Regular cardiac myocyte (primary cell): ENCODE measurements at places on chromosomes 6 and 20. TPM values are rescaled to one million over a fixed set of nuclear protein-coding genes. Genes with fewer than 3 reads are reported as not detected.

The IRAK1BP1 gene
- 1.9 and 2.5 TPM in 2 replicates for total RNA-seq

The RNF39 gene
- total RNA-seq, result 0.28 TPM in 1 of 2 replicates, not detected in the other

The CTCFL gene
- under 0.01 TPM in 1 of 2 replicates, not detected in the other for total RNA-seq

The FLRT3 gene
- total RNA-seq, result 0.58 and 1.1 TPM in 2 replicates

The MUC22 gene
- total RNA-seq, result not detected in 2 replicates

The GGTLC1 gene
- not detected in 2 replicates for total RNA-seq

The ZBTB46 gene
- 4.8 and 14.6 TPM in 2 replicates for total RNA-seq

The ITCH gene
- total RNA-seq, result 71.3 and 85.4 TPM in 2 replicates

The TSPO2 gene
- total RNA-seq, result not detected in 2 replicates

The TLDC2 gene
- not detected in 2 replicates for total RNA-seq

The TDRD6 gene
- under 0.01 TPM in 2 replicates for total RNA-seq

The SDC4 gene
- total RNA-seq, result 102 and 106 TPM in 2 replicates

The ESR1 gene
- total RNA-seq, result 0.77 and 1.1 TPM in 2 replicates

The LTA gene
- total RNA-seq, result not detected in 2 replicates

The CAGE1 gene
- total RNA-seq, result under 0.01 TPM in 2 replicates

The FAM184A gene
- 0.19 and 0.85 TPM in 2 replicates for total RNA-seq

The OPRM1 gene
- not detected in 2 replicates for total RNA-seq

The OPRL1 gene
- total RNA-seq, result 0.19 and 2.0 TPM in 2 replicates

The COL19A1 gene
- total RNA-seq, result under 0.01 and 1.4 TPM in 2 replicates

The BPIFA1 gene
- total RNA-seq, result not detected in 2 replicates

The PPIL4 gene
- 36.4 and 42.8 TPM in 2 replicates for total RNA-seq

The PRSS16 gene
- total RNA-seq, result 0.19 and 0.28 TPM in 2 replicates

The RIMS4 gene
- not detected in 2 replicates for total RNA-seq

The TP53TG5 gene
- under 0.01 TPM in 1 of 2 replicates, not detected in the other for total RNA-seq

The PPIL6 gene
- 1.9 and 6.5 TPM in 2 replicates for total RNA-seq

The BTN1A1 gene
- under 0.01 TPM in 1 of 2 replicates, not detected in the other for total RNA-seq

The RNF144B gene
- 1.7 and 5.9 TPM in 2 replicates for total RNA-seq

The SLC22A2 gene
- under 0.01 TPM in 1 of 2 replicates, not detected in the other for total RNA-seq

The DCDC2 gene
- 1.5 and 1.7 TPM in 2 replicates for total RNA-seq

The ACSS1 gene
- total RNA-seq, result 2.3 and 6.8 TPM in 2 replicates
